ENCODE measurements at places on chromosomes 6 and 20.
A peak's percentile ranks its signal among the peaks of the same experiment; 100 is the strongest.

DNA sequence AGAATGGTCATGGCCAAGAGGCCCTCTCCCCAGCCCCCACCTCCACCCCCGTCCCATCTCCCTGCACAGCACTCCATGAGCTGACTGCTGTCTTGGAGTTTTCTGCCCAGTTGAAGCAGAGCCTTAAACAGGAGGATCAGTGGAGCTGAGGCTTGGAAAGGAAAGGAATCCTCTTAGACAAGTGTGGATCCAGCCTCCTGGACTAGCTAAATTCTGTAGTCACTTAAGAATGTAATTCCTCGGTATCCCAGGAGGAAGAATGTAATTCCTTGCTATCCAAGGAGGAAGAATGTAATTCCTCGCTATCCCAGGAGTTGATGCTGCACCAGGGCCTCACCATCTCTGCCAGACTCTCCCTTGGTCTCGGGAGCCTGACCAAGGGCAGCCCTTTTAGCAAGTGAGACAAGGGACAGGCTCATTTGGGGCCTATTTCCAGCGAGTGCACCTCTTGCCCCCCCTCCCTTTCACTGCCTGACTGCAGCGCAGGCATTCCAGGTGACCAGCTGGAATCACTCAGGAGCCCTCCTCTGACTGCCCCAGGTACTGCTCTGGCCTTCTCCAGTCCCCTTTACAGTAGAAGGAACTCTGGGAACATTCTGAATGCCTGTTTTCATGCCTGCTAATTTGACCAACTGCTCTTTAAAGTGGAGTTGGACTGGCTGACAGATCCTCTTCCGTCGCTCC is 76.2 kb downstream of the TCP11 start:
- no peak for DNase-seq

- DNase-seq: no peak
Observed at GRCh38 chr6:133503336-133503729, 262.2 kb downstream of the EYA4 start.

GRCh38 chr20:32010666-32011065 is 428 bp downstream of the CCM2L start:
- DNase-seq: no peak

DNA sequence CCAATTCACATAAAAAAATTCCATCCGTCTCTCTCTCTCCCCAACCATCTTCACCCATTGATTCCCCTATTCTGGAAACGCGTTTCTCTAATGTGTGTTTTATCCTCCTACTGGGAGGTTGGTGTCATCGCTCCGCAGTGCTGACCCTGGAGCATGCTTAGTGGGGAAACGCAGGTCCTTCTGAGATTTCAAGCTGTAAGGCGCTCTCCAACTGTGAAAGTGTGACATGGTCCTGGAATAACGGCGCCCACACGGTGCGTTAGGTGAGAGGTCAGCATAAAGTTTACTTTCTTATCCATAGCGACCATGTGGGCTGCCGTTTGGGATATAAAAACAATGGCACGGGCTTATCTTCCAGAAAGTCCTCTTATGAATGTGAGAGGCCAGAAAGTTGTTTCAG is 123.9 kb downstream of the WDR27 start:
- no peak for DNase-seq

- no peak for DNase-seq
Observed at GRCh38 chr6:85412911-85413430, 36.9 kb upstream of the NT5E start.

GRCh38 chr20:23237201-23237600 is 113.4 kb upstream of the NXT1 start:
- DNase-seq: no peak

- no peak for DNase-seq
Observed at GRCh38 chr6:8192067-8192466, 89.7 kb upstream of the EEF1E1 start.

- no peak for DNase-seq
Observed at GRCh38 chr20:57224641-57225138, 41.8 kb downstream of the BMP7 start.

DNA sequence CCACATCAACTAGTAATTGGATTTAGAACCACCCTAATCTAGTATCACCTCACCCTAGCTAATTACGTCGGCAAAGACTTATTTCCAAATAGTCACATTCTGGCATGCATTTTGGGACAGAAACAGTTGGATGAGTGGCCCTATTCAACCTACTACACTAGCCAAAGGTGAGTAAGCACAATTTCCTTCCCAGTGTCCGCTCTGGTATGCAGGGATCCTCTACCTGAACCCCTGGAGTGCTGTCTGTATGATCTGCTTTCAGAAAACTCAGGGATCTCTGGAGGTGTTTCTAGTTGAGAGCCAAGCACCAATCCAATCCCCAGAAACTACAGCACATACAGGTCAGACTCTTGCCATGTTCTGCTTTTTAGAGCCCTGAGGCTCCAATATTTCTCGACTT is 717.4 kb upstream of the MANEA start:
- DNase-seq: no peak

- peak; percentile 53 for DNase-seq
Observed at GRCh38 chr6:44264154-44265006, 971 bp downstream of the NFKBIE start.

GRCh38 chr6:27562027-27562410 is 89.1 kb upstream of the ZNF184 start:
- no peak for DNase-seq
